ENCODE measurements at places on chromosomes 6 and 20. TPM values are rescaled to one million over a fixed set of nuclear protein-coding genes. Genes with fewer than 3 reads are reported as not detected.
A peak's percentile ranks its signal among the peaks of the same experiment; 100 is the strongest.

DNA sequence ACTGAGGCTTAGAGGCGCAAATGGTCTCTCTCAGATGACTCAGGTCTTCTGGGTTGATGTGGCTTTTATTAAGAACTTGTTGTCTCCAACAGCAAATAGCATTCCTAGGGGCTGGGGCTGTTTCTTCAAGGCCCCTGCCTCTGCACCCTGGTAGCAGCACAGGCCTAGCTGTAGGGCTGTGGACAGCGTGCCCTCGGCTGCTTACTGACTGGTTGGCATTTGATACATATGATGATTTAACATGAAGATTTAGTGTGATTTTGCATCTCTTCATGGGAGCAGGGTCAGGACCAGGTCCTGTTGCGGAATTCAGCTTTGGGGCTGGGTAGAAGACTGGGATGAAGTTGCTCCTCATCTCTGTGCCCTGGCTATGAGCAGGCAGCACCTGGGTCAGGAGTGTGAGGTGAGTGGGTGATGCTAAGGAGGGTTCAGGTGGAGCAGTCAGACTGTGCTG is 24.3 kb upstream of the IER3 start:
- no peak for DNase-seq

Gene MAP7
- total RNA-seq, result 88.3 TPM

Gene EFHC1
- total RNA-seq, result 25.2 TPM

DNA sequence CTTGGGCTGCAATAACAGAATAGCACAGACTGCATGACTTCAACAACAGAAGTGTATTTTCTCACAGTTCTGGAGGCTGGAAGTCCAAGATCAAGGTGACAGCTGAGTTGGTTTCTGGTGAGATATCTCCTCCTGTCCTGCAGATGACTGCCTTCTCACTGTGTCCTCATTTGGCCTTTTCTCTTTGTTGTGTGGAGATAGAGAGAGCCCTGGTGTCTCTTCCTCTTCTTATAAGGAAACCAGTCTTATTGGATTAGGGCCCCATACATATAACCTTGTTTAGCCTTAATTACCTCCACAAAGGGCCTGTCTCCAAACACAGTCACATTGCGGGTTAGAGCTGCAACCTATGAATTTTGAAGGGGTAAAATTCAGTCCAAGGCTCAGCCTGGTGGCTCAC is 57.0 kb upstream of the BMP6 start:
- DNase-seq, result no peak

GRCh38 chr20:36676701-36677421 is 30.9 kb upstream of the SLA2 start:
- no peak for DNase-seq

DNA sequence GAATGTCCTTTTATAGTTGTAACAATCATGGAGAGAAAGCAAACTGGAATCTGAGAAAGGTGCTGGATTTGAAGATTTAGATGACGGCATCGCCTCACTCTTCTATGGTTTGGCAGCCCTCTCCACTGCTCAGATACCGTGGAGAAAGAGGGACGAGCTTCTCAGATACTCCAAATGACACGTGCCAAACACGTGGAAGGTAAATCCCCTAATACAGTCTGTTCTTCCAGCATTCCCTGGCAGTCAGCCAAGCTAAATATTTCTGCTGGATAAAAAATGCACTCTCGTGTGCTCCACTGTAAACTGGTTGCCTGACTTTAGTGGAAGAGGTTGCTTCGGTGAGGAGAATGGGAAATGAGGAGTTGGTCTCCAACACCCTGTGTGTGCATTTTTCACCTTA is 16.7 kb upstream of the PRDM1 start:
- DNase-seq, result peak; percentile 19

- DNase-seq, result no peak
Measured at GRCh38 chr6:167580619-167580911, 246.1 kb upstream of the AFDN start.

DNA sequence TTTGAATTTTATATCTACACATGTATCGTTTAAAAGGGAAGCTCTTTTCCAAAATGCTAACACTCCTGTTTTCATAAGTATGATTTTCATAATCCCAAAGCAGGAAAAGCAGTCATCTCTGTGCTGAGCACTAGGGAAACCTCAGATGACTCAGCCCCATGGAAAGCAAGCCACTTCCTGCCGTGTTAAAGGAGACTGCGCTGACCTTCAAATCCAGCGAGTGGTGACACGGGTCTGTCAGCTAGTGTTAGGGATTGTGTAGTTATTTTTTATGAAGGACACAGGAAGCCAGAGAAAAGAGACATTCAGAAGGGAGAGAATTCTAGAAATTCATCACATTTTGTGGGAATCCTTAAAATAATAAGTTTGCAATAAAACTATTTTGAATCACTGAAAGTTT is 57.0 kb upstream of the CD93 start:
- no peak for DNase-seq

All from dorsolateral prefrontal cortex (tissue), 122 donors.